GDM1 (cell line): ENCODE measurements at places on chromosomes 16 and 17.

DNA sequence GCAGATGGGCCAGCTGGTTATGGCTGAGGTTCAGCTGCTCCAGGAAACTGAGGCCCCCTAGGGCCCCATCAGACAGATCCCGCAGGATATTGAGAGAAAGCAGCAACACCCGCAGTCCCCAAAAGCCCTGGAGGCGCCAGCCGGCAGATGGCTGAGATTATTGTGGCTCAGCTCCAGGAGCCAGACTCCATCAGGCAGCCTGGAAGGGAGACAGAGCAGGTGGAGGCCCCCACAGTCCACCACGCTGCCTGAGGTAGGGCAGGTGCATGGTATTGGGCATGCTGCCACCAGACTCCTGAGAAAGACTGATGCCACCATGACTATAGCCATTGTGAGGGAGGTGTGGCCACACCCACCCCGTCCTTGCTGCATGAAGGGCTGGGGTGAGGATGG is 9.5 kb upstream of the TMEM101 start:
- DNase-seq: no peak

DNA sequence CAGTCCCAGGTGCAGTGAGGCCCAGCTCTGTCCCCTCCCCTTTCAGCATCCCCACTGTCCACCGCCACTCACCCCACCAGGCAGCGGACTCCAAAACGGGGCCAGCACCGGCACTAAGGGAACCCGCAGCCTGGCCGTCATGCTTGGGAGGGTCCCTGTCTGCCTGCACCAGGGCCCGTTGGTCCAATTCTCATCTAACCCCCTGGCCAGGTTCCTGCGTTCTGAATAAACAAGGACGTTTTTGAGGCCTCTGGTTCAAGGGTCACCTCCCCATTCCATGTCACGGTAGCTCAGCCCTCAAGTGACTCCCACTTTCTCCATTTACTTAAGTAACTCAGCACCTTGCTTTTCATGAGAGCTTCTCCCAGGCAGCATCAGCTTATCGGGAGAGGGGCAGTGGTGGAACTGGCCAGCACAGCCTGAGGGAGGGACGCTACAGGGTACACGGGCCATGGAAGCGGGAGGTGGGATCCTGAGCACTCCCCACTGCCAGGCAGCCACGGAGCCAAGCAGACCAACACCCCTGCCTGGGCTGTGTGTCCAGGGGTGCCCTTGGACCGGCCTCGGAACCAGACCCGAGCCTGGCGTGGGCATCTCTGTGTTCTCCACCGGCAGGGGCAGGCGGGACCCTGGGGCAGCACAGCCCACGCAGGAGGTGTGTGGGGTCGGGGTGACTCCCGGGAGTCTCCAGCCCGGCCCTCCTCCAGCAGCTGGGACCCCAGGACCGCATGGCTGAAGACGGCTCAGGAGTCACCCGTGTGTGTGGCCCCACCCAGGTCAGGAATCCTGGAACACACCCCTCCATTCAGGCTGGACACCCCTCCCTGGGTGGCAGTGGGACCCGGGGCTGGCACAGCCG is 74.9 kb upstream of the GNG13 start:
- DNase-seq: no peak

- no peak for DNase-seq
These were observed 30.5 kb upstream of the LGALS9 start for GRCh38 chr17:27600471-27600870.

- no peak for DNase-seq
These were observed 24.5 kb upstream of the CPSF4L start for GRCh38 chr17:73285916-73286862.

- no peak for DNase-seq
These were observed 31.7 kb downstream of the CDH1 start for GRCh38 chr16:68768771-68769170.

GRCh38 chr16:84455031-84455430 is 49.4 kb downstream of the MEAK7 start:
- DNase-seq: no peak

GRCh38 chr17:28717578-28718332 is at the start of gene RAB34:
Gene RAB34, minus strand, starts transcription at chr17:28717868. Its CDS starts 602 bp downstream, at chr17:28717266.
- DNase-seq: peak; percentile 31
